Stimulated activated CD8-positive, alpha-beta memory T cell treated with anti-CD3 and anti-CD28 coated beads, Interleukin-15, amount 100 ng/mL, for 1 hour (primary cell): ENCODE measurements at places on chromosomes 2 and 18.

GRCh38 chr2:175123254-175123653 is 44.7 kb downstream of the ATF2 start:
- no peak for DNase-seq

DNA sequence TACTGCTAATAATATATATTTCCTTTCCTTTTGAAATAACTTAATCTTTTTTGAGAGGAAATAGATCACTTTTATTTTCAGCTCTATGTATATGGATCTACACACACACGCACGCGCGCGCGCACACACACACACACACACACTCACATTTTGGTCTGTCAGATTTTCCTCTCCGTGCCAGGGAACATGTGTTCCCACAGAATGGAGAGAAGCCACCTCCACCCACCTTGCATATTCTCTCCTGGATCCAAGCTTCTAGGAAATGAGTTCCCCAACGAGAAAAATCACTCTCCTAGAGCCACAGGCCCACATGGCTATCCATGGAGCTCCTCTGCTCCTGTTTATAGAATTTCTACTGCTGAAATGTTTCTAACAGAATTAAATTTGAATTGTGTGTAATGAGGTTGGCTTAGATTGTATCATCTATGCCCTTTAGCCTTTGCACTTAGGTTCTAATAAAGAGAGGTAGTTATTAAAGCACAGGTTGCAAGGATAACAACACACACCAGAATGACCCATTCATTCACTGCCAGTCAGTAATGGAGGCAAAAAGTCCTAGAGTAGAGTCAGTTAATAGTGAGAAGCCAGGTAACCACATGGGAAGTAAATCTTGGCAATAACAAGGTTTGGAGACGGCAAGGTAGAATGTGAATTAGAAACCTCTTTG is 19.7 kb downstream of the IFIH1 start:
- no peak for DNase-seq

DNA sequence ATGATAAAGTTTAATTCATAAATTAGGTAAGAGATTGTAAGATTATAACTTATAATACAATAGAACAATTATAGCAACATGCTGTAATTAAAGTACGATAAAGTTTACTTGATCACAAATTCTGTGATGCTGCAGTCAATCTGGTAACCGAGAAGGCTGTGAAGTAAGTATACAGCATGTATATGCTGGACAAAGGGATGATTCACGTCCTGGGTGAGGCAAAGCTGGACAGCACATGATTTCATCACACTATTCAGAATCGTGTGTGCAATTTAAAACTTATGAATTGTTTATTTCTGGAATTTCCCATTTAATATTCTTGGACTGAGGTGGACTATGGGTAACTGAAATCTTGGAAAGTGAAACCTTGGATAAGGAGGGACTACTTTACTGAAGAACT is 522.2 kb upstream of the CNTNAP5 start:
- DNase-seq = no peak

DNA sequence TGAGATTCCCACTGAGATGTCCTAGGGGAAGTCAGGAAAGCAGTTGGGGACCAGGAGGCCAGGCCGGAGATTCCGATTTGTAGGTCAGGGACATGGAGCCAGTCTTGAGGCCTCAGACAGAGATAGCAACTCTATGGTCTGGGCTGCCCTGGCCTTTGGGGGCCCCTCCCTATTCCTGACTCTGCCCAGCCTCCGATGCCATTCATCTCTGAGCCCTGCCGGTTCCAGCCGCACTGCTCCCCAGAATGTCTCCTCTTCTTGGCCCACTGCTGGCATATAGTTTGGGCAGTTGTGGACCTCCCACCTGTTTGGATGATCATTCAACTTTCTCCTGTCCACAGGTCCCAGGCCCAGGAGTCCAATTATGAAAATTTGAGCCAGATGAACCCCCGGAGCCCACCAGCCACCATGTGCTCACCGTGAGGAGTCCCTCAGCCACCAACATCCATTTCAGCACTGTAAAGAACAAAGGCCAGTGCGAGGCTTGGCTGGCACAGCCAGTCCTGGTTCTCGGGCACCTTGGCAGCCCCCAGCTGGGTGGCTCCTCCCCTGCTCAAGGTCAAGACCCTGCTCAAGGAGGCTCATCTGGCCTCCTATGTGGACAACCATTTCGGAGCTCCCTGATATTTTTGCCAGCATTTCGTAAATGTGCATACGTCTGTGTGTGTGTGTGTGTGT is 16.4 kb downstream of the SIGLEC15 start:
- DNase-seq = no peak

GRCh38 chr2:55482186-55482884 is 37.2 kb upstream of the CFAP36 start:
- no peak for DNase-seq

GRCh38 chr2:64942693-64943092 is 46.5 kb upstream of the SLC1A4 start:
- no peak for DNase-seq

DNA sequence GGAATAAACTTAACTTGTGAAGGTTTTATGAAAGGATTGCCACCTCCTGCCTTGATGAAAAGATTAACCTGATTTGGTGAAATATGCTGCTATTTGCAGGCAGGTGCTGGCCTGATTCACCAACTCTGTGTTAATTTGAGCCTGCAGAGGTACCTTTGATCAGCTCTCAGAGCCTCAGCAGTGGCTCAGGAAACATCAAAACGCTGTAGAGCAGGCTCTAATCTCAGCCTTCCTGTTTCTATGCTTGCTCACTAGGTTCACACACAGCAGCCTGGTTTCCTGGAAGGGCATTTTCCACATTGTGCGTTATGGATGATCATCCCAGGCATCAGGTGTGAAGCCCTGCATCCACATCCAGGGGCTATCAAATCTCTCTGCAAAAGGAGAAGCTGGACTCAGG is 16.9 kb downstream of the TGIF1 start:
- no peak for DNase-seq

DNA sequence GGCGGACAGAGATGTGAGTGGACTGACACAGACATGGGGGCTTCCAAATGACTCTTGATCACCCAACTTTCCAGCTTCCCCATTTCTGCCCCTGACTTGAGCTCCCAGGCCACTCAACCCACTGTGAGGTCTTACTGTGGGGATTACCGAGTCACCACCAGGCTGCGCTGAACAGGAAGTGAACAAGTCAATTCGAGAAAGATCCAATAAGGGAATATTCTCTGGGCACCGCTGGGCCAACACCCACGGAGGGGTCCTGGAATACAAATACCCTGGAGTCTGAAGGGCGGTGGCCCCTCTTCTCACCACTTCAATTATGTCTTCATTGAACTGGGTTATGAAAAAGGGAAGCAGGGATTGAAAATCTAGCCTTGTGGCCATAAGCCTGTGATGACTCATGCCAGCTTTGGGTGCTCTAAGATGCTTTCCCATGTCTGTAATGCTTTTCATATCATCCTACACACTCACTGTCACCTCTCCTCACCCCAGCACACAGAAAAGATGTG is 37.7 kb downstream of the BCL11A start:
- DNase-seq = no peak

GRCh38 chr2:47850198-47850597 is 56.1 kb downstream of the FBXO11 start:
- DNase-seq = no peak

DNA sequence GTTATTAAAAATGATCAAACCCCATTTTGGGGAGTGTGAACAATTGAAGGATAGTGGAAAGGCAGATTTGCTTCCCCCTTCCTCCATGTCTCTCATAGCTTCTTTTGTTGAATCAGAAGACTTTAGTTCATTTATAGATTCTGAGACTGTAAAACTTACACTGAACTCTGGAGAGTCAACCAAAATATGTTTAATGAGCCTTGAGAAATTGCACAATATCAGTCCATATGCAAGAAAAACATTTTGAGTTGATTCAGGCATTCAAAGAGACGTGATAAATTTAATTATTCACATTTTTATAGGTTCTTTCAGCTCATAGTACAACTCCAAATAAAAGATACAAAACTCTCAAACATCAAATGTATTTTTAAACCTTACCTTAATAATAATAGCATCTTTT is 354.4 kb upstream of the SPRED2 start:
- no peak for DNase-seq

DNA sequence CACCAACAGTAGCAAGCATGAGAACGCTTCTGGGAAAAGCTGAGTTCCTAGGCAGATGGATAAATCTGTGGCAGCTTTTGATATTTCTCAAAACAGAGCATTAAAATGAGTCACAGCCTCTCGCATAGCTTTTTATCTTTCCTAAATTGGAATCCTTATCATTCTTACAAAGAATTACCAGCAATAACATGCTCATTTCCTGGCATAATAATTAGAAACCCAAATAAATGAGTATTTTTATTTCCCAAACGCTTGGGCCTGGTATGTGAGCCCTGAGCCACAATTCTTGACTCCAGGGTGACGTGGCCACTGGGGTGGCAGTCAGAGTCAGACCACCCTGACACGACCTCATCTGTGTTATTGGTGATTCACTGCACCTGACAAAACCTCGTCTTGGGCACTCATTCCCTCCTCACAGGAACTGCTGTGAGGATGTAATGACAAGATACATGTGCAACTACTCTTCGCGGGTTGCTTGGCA is 210.7 kb downstream of the ARL4C start:
- DNase-seq = no peak

DNA sequence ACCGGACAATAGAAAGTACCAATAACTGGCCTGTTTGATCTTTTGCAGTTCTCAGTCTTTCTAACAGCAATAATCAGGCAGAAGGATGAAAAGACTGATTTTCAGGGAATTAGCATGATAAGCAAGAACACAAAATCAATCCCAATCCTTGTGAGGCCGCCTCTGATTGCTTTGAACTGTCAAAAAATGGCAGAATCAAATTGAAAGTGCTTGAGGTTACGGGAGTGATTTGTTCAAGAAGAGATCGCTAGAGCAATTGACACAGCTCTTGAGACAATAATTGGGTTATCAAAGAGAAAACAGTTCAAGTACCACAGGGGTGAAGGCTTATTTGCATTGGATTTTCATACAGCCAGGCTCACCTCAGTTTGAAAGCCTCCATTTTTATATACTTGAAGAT is 663.4 kb downstream of the ARHGAP15 start:
- no peak for DNase-seq

DNA sequence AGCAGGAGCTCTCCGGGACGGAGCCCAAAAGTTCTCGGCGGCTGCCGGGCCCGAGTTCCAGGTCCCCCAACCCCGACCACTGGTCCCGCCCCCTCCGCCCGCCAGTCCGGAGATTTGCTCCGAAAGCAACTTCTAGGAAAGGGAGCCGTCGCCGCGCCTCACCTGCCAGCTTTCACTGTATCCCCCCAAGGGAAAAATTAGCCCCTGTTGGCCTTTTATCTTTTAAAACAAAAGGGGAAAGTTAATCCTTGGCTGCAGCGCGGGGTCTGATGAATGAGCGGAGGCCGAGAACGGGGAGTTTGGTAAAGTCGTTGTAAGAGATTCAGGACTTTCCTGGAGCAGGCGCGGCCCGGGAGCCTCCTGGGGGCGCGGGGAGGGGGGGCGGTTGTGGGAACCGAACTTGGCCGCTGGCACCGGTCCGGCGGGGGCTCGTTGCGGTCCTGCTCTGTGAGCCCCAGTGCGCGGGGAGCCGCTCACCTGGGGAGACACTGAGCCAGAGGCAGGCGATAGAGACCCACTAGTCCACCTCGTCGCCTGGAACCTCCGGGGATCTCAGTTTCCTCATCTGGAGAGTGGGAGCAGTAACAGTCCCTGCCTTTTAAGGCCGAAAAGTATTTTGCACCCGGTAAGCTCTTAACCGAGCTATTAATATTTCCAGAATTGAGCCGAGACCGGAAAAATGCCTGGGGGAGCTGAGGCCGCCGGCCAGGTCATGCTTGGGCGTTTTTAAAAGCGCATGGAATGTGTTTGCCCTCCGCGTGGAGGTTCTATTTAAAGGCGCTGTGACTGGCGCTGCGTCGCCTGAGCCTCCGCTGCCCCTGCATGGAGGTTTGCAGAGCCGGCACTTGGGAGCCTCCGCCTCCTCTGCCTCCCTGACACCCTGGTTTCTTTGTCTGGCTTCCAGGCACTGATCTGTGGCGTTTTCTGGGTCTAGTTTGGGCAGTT is 1.1 kb downstream of the EFHD1 start:
- DNase-seq = no peak

- DNase-seq = no peak
Observed at GRCh38 chr18:54209471-54210180, 14.8 kb downstream of the MBD2 start.

DNA sequence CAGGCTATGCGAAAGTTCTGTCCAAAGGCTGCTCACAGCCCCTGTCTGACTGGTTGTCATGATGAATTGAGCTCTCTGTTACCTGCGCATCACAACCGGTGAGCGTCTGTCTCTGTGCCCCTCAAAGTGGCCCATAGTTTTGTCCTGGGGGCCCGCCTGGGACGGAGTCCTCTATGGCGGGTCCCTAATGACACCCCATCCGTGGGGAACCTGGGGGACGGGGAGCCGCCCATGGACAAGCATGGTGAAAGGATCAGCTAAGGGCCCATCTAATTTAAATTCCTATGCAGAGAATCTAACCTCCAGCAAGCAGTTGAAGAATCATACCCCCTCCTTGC is 473 bp downstream of the ELMOD3 start:
- DNase-seq = no peak

DNA sequence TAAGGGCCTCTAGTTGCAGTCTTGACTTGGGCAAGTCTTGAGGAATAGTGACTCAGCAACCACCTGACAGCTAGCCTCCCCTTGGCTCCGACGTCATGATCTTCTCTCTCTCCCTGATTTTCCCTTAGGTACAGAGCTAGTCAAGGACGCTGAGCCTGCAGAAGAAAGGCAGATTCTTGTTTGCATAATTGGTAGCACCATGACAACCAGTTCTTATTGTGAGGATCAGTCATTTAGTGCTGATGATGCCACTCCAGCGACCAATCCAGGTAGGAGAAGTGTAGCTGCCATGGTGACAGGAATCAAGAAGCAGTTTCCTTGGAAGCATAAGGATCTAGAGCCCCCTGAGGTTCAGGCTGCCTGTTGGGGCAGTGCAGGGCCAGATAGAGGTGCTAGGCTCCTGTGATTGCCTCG is 2.8 kb upstream of the RESP18 start:
- no peak for DNase-seq

GRCh38 chr2:135825550-135826176 is 11.3 kb downstream of the LCT start:
- no peak for DNase-seq

GRCh38 chr2:211436182-211436581 is 879.8 kb downstream of the CPS1 start:
- no peak for DNase-seq

DNA sequence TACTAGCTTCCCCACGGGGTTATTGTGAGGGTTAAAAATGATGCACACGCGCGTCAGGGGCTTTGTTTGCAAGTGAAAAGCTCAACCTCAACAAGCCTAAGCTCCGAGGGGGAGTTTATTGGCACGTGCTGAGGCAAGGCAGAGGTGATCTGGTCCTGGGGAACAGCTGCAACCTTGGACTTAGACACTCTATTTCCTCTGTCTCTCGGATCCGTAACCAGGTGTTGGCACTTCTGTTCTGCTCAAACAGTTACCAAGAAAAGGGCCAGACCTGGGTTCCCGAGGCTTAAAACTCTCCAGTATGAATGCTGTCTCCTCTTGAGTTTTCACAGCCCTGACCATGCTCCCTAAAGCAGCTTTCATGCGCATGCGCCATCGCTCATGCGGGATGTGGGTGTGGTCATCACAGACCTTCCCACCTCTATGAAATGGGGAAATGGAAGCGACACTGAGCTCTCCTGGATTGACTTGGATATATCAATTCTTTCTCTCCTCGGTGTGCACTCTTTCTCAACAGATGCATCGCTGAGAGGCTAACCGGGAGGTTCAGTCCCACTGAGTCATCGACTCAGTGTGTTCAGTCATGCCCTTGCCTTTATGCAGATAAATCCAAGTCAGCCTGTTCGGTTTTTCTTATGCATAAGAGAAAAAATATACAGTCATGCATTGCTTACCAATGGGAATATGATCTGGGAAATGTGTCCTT is 19.9 kb upstream of the RAB31 start:
- DNase-seq = no peak
